ENCODE measurements at places on chromosomes 4 and X.

- no peak for DNase-seq
These were observed 42.8 kb upstream of the PRKG2 start for GRCh38 chr4:81257816-81258215.

DNA sequence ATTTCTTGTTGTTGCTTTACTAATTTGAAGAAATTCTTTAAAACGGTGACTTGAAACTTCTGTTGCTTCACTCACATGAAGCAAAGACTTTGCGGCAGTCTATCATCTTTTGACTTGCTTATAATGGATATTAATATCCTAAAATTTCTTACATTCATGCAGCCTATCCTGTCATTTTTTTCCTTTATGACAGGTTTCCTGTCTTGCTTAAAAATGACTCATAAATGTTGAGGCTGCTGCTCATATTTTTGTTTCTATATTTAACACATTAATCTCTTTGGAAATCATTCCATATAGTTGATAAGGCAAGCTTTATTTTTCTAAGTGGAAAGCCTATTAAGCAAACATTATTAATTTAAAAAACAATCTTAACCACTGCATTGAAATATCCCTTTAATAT lies 176.6 kb upstream of the GALNTL6 start:
- DNase-seq: no peak

DNA sequence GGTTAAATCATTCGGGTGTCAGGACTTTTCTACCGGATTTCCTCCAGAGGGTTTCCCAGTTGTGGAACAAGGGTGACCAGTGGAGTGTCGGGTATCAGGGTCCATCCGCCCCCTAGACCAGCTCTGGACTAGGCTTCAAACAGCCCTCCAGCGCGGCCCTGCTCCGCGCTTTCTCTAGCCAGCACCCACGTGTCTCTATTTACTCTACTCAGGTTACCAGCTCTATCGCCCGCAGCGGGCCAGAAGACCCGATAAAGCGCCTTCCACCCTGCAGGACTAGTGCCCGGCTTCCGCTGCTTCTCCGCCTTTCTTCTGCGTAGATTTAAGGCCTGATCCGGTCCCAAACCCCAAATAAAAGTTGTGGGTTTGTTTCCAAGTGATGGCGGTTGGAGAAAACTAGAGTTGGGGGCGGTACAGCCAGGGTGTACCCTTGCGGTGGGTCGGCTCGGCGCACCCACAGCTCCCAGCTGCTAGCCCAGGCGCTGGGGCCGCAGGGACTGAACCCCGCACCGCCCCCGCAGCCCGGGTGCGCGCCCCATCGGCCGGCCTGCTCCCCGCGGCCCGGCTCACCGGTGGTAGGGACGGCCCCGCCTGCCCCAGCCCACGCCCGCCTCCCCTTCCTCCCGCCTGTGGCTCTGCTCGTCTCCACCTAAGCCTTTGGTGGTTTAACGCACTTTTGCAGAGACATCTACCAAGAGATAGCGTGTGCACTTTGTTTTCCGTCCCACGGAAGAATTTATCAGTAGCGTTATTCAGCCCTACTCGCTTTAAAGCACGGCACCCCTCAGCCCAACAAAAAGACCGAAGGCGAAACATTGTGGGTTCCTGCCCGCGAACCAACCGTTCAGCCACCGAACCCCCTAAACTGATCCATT lies 2.1 kb downstream of the LEF1 start:
- DNase-seq: peak; percentile 45

DNA sequence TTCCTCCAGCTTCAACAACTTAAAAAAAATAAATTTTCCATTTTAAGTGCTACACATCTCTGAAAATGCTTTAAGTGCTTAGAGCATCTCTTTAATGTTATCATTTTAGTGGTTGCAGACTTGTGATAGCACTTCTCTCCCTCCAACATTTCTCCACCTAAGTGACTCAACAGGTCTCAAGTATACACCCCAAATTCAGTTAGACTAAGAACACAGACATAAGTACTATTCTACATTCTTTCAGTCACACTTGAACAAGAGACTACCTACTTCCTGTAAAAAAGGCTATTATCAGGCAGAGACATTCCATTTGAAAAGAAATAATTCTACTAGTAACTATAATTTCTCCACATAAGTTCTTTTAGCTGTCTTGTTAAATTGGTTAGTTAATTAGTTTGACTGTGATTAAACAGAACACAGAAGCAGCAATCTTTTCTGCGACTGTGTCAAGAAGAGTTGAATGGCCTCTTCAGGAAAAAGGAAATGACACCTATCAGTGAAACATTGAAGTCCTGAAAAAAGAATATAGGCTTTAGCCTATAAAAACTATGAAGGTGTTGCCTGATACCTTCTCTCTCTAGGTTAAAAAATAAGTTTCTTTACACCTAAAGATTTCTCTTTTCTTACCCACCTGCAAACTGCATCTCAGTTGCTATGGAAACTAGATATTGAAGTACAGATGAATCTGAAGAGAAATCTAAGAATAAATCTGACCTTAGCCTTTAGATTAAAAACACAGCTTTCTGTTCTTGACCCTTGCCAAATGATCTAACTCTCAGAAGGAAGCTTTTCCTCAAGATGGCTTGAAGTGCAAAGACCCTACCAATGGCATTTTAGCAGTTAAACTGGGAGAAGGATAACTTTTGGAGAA lies 18.0 kb downstream of the NAF1 start:
- no peak for DNase-seq

GRCh38 chrX:124475358-124475757 lies 129.0 kb downstream of the SH2D1A start:
- DNase-seq: no peak

DNA sequence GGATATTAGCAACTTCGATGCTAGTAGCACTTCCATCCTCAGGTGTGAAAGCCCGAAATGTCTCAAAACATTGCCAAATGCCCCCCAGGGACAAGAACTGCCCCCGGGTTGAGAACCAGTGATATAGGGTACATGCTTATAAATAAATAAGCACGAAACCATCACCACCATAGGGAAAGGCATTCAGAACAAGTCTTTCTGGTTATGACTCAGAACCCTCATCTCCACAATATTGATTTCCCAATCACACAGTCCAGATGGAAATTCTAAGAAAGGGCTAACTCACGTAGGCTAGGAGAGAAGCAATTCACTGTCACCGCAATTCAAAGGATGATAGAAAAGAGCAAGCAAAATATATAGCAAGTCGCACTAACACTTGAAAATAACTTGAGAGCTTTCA lies 84.8 kb downstream of the ANOS1 start:
- DNase-seq: no peak

DNA sequence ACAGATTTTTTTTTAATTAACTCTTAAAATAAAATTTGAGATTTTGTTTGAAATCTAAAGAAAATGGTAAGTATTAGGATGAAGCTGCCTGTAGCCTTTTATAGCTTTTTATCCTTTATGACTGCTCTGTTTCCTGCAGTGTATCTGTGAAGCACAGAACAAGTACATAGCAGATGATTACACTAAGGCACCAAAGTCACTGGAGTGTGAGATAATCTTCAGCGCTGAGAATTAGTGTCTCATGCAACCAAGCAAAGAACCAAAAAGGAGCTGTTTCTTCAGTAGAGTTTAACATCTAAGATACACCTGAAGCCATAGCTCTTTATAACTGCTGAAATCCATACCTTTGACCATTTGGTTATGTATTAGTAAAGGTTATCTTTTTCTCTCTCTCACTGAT lies 1989.8 kb upstream of the PCDH10 start:
- DNase-seq: no peak

- DNase-seq: no peak
These were observed 53.6 kb downstream of the PABPC4L start for GRCh38 chr4:134147941-134148340.

DNA sequence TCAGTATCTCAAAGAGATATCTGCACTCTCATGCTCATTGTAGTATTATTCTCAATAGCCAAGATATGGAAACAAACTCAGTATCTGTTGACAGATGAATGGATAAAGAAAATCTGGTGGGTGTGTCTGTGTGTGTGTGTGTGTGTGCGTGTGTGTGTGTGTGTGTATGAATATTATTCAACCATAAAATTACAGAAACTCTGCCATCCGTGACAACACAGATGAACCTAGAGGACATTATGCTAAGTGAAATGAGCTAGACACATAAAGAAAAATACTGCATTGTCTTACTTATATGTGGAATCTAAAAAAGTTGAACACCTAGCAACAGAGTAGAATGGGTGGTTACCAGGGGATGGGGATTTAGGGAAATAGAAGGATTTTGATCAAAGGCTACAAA lies 13.2 kb downstream of the XKRX start:
- no peak for DNase-seq

GRCh38 chrX:155027509-155028066 lies 944 bp downstream of the FUNDC2 start:
- peak; percentile 33 for DNase-seq

GRCh38 chrX:22445880-22446279 lies 173.2 kb downstream of the CBLL2 start:
- no peak for DNase-seq
